ENCODE measurements at places on chromosomes 1 and 21.

GRCh38 chr1:244634546-244634945 lies 18.4 kb upstream of the DESI2 start:
- no peak for DNase-seq

- DNase-seq, result no peak
Measured at GRCh38 chr1:230422221-230422981, 3.7 kb downstream of the PGBD5 start.

DNA sequence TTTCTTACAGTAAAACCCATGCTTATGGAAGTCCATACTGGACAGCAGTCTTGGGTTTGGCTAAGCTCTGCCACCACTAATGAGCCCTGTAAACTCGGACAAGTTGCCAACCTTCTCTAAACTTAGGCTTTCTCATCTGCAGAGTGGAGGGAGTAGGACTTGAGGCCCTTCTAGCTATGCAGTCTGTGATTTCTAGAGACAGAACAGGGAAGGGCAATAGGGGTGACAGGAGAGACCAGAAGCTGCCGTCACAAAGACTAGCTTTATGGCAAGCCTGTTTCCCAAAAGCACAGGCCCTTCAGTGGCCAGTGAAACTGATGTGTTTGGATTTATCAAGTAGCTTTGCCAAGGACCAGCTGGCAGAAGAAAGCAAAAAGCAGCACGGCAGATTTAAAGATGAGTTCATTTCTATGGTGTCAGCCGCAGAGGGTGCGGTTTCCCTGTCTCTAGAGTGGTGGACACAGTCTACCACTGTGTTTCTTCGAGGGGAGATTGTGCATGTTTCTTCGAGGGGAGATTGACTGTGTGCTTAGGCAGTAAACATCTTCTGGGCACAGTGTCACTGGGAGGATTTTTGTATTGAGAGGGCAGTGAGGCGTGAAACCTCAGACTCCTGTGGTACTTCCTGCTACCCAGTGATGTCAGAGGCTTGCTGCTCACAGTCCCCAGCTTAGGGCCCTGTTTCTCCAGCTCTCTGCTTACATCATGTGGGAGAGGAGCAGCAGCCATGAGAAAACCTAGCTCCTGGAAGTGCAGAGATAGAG lies 119.0 kb downstream of the ROR1 start:
- no peak for DNase-seq

GRCh38 chr1:165851034-165851658 lies 23.7 kb downstream of the UCK2 start:
- DNase-seq, result no peak

DNA sequence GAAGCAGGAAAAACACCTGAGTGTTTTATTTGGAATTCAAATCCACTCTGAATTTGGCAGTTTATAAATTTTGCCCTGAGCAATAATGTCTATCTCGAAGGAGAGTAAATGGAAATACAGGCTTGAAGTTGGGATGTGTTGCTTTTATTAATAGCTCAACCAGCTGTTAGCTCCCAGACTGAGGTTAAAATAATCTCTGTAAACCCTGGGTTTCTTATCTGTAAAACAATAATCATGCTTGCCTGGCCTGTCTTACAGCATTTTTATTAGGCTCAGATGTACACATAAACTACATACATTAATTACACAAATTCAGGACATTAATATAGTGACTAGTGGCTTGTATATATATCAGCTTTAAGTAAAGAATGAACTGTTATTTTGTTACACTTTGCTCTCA lies 148.5 kb downstream of the GALNT2 start:
- DNase-seq, result no peak

GRCh38 chr1:101632548-101633272 lies 364.0 kb downstream of the OLFM3 start:
- no peak for DNase-seq

GRCh38 chr1:157776971-157777391 lies at the start of gene FCRL2:
FCRL2 (minus strand) TSS chr1:157777132; CDS start chr1:157777073, 59 bp downstream.
- DNase-seq, result no peak

GRCh38 chr1:9324246-9325096 lies 31.8 kb downstream of the SPSB1 start:
- no peak for DNase-seq

- no peak for DNase-seq
Measured at GRCh38 chr1:43747736-43748135, 40.4 kb downstream of the ST3GAL3 start.

- DNase-seq, result no peak
Measured at GRCh38 chr1:214354440-214355148, 73.6 kb downstream of the SMYD2 start.

DNA sequence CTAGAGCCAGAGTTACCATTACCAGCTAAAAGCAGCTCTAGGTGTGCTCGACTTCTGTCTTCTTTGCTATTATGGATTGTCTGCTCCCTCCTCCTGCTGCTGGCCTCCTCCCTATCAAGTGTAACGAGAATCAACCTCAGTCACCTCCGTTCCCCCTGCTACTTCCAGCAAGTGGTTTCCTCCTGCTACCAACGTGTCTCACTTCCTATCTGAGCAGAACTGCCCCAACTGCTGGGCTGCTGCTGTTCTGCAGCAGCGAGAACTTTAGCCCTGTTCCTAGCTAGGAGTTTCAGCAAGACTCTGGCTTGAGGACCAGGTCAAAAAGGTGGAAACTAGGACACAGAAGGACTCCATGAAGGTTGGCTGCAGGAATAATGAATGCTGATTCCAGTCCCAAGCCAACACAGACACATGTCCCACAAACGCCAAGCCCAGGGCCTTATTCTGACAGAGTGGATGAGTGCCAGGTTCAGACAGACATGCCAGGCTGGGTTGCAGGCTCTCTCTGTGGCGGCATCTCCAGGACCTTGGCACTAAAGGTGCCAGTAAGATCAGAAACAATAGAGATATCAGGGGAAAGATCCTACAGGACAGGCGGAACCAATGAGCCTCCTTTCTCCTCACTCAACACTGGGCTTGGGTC lies 46.9 kb downstream of the CD34 start:
- DNase-seq, result no peak

DNA sequence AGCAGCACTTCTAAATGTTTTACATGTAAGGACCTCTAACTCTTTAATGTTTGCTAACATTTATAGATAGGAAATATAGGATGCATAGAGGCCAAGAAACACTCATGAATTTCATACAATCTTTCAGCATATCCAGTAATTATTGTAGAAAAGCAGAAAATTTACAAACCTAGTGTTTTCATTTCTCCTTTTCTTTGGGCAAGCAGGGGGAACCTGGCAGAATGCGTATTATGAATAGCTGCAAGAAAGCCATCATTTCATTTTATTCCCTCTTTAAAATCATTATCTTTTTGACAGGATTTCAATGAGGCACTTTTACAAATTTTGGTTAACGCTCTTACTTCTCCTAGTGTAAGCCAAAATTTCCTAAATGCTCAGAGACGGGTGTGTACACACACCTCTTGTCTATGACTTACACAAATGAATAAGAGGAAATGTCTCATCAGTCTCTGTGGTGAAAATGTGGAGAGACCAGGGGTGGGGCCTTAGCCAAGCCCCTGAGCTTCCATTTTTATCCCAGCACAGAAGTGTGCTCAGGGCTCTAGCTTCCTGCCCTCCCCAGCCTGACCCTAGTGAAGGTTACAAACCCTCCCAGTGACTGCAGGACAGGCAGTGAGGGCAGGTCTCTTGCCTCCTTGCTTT lies 91.6 kb downstream of the LRRC8C start:
- DNase-seq, result no peak

DNA sequence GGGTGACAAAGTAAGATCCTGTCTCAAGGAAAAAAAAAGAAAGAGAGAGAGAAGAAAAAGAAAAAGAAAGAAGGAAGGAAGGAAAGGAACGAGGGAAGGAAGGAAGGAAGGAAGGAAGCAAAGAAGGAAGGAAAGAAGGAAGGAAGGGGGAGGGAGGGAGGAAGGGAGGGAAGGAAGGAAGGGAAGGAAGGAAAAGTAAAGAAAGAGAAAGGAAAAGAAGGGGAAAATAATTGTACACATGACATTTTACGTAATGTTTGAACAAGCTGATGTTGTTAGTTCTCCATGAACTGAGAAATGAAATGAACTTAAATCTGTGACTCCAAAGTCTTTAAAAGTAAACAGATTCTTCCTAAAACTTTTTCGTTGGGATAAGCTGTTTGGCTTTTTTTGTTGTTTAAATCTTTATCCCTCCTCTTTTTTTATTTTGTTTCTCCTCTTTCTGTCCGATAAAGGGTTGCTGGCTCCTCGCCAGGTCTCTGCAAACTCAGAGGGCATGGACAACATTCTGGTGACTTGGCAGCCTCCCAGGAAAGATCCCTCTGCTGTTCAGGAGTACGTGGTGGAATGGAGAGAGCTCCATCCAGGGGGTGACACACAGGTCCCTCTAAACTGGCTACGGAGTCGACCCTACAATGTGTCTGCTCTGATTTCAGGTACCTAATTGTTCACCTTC lies 59.8 kb downstream of the IL12RB2 start:
- DNase-seq, result no peak

GRCh38 chr1:156747742-156748669 lies 3.5 kb downstream of the HDGF start:
- DNase-seq, result no peak

GRCh38 chr1:163048869-163049268 lies 20.3 kb upstream of the RGS4 start:
- no peak for DNase-seq

- no peak for DNase-seq
Measured at GRCh38 chr1:58409890-58410289, 136.6 kb downstream of the OMA1 start.

GRCh38 chr1:67647814-67648358 lies 37.1 kb upstream of the GADD45A start:
- DNase-seq, result no peak

- no peak for DNase-seq
Measured at GRCh38 chr1:170168265-170168664, 22.5 kb downstream of the NTMT2 start.

DNA sequence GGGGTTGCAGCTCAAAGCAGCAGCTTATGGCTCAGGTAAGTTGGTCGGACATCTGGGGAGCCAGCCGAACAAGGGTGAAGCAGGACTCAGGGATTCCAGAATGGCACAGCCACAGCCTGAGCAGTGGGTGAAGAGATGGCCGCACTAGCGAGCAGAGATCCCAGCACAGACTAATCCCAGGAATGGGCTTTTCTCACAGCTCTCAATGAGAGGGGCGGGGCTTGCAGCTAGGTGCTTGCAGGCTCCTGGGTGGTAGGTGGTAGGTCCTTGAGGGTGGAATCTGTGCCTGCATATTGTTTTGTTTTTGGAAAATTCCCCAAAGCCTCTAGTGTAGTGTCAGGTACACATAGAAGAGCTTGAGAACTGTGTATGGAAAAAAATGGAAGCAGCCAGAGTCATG lies 9.0 kb downstream of the KIAA0040 start:
- DNase-seq, result no peak

DNA sequence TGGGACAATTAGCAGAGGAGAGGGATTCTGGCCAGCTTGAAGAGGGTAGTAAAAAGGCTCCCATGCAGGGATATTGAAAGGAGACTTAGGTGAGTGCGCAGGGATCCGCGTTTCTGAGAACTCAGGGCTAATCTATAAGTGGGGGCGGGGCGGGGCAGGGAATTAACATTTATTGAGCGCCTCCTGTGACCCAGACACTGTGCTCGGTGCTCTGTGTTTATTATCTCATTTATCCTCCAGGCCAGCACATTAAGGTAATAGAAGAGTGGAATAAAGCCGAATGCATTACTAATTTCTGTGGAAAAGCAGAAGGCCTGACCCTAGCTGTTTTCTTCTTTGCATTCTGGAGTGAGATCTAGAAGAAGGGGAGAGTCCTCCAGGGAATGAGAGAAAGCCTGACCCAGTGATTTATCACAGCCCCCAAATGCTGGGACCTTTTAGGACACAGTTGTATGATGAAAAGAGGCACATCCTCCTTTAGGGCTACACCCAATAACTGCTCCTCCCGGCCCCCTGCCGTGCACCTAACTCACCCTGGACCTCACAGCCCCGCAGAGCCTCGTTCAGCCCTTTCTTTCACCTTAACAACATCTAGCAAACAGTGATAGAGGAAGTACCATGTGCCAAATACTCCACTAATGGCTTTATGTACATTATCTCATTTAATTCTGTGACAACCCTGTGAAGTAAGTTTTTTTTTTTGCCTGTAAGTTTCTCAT lies 317.6 kb downstream of the PBX1 start:
- no peak for DNase-seq

DNA sequence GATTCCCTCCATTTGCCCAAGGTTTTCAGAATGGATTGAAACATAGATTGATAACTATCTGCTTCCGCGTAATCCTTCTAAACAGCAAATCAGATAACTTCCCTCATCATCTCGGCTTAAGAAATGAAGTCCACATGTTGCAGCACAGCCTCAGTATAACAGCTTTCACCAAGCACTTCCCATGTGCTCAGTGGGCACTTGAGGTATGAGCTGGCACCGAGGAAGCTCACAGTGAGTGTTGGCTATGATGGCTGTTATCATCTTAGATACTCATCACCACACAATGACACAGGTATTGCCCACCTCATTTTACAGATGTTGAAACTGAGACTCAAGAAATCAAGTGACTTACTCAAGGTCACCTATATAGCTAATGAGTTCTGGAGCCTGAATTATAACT lies 43.2 kb downstream of the RCSD1 start:
- no peak for DNase-seq

DNA sequence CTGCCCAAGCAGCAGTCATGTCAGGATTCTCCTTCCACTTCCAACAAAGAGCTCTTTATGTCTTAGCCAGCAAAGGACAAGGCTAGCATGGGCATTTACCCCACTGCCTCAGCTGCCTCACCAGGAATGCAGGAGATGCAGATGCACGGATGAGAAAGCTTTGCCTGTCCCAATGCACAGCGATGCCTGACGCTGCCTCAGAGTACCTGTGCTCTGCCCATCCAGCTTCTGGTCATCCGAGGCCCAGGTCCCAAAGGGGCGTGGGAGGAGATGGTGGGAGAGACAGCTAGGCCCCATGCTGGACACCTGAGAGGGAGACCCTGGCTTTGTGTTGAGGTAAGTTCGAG lies 59.0 kb downstream of the IRF2BP2 start:
- DNase-seq, result no peak

DNA sequence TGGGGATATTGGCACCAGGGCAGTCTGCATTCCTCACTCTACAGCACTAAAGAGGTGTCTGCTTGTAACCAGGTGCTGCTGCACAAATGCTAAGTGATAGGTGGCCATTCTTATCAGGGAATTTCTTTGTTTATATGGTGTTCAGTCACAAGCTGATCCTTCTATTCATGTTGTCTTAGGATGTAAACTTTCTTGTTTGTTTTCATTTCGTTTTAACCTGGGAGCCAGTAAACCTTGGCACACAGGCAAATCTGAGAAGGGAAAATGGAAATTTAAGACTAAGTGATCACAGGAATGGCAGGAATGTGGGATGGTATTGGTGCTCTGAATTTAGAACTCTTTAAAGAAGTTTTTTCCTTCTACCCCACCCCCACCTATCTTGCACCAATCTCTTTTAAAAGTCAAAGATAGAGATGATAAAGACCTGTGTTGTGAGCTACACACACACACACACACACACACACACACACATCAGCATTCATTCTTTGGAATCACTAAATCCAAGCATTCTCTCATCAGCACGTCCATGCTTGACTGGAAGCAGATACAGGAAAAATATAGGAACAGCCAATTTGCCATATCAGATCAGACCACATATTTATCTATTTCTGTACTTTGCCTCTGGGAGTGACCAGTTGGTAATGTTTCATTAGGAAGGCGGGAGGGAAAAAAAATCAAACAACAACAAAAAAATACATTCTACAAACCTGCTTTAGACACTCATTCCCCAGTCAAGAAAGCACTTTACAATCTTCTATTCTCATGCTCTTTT lies 451.4 kb upstream of the ADGRL2 start:
- DNase-seq, result no peak

- DNase-seq, result no peak
Measured at GRCh38 chr1:214184992-214185391, 96.0 kb upstream of the SMYD2 start.

GRCh38 chr1:17617787-17618557 lies 78.5 kb downstream of the ARHGEF10L start:
- DNase-seq, result no peak

- no peak for DNase-seq
Measured at GRCh38 chr1:14923727-14924452, 229.7 kb upstream of the TMEM51 start.
